ENCODE measurements at places on chromosomes 1 and 21.

GRCh38 chr1:62144238-62144831 lies 50.3 kb upstream of the L1TD1 start:
- ATAC-seq, result no peak

DNA sequence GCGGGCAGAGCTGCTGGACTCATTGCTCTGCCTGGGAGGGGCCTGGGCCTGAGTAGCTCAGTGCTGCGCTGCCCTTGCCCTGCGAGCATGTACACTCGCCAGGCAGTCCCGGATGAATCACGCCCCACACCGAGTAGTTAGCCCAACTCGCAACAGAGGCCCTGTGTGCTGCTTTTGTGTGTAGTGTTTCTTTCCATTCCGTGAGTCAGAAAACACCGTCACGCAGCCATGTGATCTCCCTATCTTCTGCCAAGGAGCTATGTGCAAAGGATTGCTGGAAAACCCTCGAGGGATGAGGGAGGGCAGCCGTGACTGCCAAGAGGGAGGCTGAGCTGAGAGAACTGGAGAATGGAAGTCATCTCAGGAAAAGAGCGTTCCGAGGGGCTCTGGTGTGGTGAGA lies 37.3 kb downstream of the NENF start:
- ATAC-seq, result no peak

DNA sequence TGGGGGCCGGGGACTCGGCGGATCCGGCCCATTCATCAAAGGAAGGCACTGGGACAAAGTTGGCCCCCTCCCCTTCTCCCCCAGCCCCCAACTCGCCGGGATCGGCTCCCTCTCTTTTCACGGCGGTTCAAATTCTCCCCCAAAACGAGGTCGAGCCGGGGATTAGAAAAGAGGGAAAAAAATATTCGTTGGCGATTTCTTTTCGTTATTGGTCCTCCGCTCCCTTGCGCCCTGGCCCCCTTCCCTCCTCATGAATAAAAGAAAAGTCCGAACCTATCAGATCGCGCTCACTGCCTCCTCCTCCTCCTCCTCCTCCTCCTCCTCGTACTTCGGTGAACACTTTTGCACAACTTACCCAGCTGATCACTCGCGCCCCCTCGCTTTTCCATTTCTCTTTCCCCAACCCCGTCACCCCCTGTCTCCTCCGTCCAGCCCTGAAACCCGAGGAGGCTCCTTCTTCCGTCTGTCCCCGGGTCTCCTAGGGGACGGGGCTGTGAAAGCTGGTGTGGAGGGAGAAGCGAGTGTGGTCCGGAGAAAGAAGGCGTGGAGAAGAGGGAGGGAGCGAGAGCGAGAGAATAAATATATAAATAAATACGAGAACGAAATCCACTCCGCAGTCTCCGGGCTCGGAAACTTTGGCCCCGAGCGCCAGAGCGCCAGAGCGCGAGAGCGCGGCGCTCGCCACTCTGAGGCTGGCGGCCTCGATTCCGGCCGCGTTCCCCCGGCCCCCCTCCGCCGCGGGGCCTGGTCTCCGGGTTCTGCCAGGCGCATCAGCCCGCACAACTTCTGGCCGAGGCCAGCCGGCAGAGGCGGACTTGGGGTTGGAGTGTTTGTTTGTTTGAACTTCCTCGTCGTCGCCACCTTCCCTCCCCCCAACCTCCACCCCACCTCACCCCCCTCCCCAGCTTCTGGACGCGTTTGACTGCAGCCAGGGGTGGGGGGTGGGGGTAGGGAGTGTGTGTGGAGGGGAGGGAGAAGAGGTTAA lies at the start of gene PAX7:
Gene PAX7, plus strand, starts transcription at position 336 of the 985 bp plus-strand sequence. CDS start 758 bp downstream, outside the sequence.
- no peak for ATAC-seq

GRCh38 chr1:5944843-5945167 lies 47.4 kb downstream of the NPHP4 start:
- no peak for ATAC-seq

GRCh38 chr1:143661418-143662101 lies 310.2 kb downstream of the FAM72C start:
- ATAC-seq, result no peak

DNA sequence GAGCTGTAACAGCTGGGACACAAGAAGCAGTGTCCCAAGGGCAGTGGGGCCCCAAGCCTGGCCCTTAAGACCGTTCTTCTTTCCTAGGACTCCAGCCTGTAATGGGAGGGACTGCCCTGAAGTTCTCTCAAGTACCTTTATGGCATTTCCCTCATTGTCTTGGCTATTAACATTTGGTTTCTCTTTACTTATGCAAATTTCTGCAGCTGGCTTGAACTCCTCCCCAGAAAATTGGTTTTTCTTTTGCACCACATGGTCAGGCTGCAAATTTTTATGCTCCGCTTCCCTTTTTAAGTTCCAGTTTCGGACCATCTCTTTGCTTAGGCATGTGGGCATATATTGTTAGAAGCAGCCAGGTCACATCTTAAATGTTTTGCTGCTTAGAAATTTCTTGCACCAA lies 3.1 kb upstream of the MROH9 start:
- ATAC-seq, result no peak

DNA sequence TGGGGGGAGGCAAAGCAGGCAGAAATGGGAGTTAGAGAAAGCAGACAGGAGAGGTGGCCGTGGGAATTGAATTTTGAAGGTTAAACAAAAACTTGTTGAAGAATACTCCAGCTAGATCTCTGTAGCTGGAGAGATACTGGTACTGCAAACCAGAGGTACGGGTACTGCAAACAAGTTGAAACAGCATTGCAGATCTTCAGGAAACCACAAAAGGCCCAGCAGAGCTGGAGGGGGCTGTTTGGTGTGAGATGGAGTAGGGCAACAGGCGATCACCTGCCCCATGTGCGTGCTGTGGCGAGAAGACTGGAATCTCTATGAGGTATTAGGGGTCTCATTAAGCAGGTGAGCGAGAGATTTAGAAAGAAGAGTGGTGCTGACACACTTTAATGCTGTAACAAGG lies 77.7 kb upstream of the RGS4 start:
- no peak for ATAC-seq

GRCh38 chr1:54826226-54826816 lies 25.2 kb upstream of the TTC22 start:
- no peak for ATAC-seq

DNA sequence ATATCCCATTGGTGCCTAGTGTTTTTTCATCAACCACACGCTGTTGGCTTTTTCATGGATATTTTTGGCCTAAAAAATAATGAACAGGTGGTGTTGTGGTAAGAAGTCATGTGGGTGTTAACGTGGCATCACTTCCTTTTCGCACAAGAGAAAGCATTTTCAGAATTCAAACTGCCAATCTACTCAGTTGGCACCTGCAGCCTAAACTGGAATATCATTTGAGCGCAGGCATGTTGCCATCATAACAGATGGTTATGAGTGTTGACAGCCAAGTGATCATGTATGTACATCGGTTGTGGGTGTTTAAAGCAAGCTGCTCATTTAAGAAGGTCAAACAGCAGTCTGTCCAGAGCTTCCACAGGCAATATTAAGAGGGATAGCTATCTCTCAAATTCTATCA lies 1963.0 kb downstream of the NCAM2 start:
- no peak for ATAC-seq

GRCh38 chr1:163090321-163090945 lies 21.3 kb downstream of the RGS4 start:
- no peak for ATAC-seq

GRCh38 chr1:154304664-154305337 lies 16.1 kb upstream of the AQP10 start:
- ATAC-seq, result peak; percentile 95

- ATAC-seq, result no peak
These were observed 12.3 kb upstream of the RCC2 start for GRCh38 chr1:17451731-17452130.

DNA sequence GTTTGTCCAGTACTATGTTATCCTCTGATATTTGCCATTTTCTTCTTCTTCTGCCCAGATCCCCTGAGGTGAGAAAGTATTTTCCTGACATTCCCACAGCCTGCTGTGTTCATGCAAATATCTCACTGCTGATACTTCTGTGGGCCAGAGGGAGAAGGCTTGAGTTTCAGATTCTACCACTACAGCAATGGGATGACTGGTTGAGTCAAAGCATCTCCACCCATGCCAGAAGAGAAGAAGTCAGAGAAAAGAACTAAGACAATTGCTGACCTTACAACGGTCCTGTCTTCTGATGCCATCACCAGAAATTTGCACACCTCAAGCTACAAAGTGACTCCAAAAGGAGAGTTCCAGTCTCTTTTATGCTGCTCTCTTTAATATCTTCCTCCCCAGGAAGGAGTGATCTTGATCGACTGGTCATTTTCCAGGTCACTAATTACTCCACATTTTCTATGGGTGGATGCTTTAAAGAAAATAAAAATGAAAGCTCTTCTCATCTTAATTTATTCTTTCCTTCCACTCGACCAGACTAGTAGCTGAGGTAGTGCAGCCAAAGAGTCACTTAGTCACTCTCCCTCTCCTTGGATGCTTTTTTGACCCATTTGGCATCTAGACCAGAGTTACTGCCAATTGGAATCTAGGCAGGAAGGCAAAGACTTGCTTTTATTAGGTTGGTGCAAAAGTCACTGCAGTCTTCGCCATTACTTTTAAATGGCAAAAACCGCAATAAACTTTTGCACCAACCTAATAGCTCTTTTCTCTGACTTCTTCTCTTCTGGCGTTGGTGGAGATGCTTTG lies 195.1 kb downstream of the PTPRC start:
- no peak for ATAC-seq

DNA sequence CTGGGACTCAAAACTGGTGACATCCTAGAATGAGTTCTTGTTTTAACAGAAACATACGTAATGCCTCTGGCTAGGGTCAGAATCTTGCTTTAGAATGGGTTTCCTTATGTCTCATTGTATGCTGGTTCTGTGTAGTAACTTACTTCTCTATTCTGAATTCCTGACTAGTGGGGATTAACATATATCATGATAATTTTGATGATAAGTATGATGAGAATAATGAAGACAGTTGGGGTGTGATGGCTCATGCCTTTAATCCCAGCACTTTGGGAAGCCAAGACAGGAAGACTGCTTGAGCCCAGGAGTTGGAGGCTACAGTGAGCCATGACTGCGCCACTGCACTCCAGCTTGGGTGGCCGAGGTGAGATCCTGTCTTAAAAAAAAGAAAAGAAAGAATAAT lies 31.7 kb upstream of the CDC42BPA start:
- ATAC-seq, result no peak

GRCh38 chr1:92934395-92935378 lies 26.6 kb downstream of the DIPK1A start:
- no peak for ATAC-seq

DNA sequence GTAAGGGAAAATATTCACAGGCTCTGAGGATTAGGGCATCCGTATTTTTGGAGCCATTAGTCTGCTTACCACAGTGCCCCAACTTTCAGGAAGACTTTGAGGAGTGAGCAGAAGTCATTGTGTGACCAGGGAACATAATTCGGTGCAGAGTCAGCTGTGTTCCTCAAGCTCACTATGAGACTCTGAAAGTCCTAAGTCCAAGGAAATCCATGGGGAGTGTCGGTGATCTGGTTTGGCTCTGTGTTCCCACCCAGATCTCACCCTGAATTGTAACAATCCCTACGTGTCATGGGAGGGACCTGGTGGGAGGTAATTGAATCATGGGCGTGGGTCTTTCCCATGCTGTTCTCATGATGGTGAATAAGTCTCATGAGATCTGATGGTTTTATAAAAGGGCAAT lies 45.9 kb upstream of the SCAF4 start:
- no peak for ATAC-seq

DNA sequence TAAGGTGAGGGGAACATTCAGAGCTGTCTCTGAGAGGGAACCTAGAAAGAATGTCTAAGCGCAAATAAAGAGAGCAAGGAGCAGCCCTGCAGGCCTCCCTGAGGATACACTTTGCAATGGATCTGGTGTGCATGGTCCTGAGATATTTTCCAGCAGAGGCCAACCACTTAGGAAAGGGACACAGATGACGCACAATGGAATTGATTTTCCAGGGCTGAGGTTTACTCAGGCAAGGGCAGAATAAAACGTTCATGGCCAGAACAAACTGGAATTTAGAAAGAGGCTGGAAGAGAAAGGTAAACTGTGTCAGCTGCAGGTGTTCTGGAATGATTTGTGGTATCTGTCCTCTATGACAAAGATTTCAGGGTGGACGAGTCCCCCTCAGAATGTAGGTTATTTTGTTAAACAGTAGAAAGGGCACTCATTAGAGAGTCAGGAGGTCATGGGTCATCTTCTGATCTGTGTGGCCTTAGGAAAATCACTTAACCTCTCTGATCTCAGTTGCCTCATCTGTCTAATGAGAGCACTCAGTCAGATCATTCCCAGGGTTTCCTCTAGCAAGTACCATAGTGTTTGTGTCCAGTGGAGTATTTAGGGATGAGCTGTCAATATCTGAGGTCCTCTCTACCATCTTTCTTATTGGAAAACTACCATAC lies 61.8 kb upstream of the PGBD5 start:
- ATAC-seq, result no peak

- ATAC-seq, result no peak
These were observed 79.3 kb downstream of the SIK1 start for GRCh38 chr21:43347461-43348169.

DNA sequence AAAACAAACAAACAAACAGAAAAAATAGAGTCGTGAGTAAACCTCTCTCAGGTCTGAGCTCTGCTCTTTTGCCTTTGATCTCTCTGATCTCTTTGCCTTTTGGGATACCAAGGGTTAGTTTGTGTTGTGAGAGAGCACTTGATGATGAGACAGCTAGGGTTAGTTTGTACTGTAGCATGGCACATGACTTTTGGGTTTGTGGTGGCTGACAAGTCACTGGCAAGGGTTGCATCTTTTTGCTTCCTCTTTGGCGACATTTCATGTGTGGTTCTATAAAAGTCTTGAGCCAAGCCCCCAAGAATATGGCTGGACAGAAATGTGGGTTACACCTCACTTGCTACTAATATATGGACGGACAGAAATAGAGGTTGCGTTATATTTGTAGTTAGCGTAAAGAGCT lies 60.5 kb downstream of the TESK2 start:
- ATAC-seq, result no peak

DNA sequence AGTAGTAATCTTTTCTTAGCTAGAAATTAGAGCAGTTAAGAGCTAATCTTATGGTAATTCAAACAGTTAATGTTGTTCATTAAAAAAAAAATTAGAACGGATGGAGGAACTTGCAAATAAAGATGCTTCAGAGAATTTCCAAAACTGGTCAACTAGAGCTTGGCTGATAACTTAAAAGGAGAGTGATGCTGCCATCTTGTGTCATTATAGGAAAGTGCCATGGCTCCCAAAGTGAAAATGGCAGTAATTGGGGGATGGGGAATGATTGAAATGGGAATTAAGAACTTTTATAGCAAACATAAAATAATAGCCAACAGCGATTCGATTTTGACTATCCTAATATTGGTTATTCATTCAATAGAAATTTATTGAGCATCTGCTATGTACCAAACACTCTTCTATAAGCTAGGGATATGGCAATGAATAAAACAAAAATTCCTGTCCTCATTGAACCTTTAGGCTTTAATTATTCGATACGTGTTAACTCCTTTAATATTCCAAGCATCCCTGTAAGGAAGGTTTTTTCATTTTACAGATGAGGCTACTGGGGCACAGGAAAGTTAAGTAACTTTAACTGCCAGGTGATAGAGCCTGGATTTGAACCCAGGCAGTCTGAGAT lies 5.7 kb upstream of the PLPP3 start:
- ATAC-seq, result no peak

- ATAC-seq, result no peak
These were observed 1.7 kb upstream of the PLA2G2A start for GRCh38 chr1:19981170-19981506.

GRCh38 chr1:88552226-88552625 lies 131.8 kb upstream of the PKN2 start:
- no peak for ATAC-seq

- no peak for ATAC-seq
These were observed 2135.4 kb downstream of the MRPL39 start for GRCh38 chr21:23471877-23472276.

- ATAC-seq, result no peak
These were observed 629 bp downstream of the PGD start for GRCh38 chr1:10399444-10399941.

Measured in activated CD4-positive, CD25-positive, alpha-beta regulatory T cell treated with anti-CD3 and anti-CD28 coated beads, Interleukin-2, amount 50 U/mL, for 24 hours (primary cell).